Retinal pigment epithelial cell (primary cell): ENCODE measurements at places on chromosomes 3 and 15.

- DNase-seq: no peak
Measured at GRCh38 chr3:142839831-142840230, 49.1 kb downstream of the PCOLCE2 start.

GRCh38 chr15:27427276-27427675, 456.3 kb downstream of the GABRG3 start:
- DNase-seq: no peak

GRCh38 chr3:106048946-106049481, 180.2 kb upstream of the CBLB start:
- DNase-seq: no peak

- DNase-seq: no peak
Measured at GRCh38 chr3:171173736-171174135, 147.2 kb upstream of the SLC2A2 start.

- no peak for DNase-seq
Measured at GRCh38 chr3:147458995-147459704, 50.0 kb downstream of the ZIC1 start.

- no peak for DNase-seq
Measured at GRCh38 chr3:3212781-3213440, 33.4 kb upstream of the CRBN start.

GRCh38 chr3:188365184-188365583, 211.2 kb downstream of the LPP start:
- no peak for DNase-seq

GRCh38 chr15:43153269-43153668, 19.9 kb downstream of the TMEM62 start:
- no peak for DNase-seq
